CMK (cell line): ENCODE measurements at places on chromosomes 7 and 10.

DNA sequence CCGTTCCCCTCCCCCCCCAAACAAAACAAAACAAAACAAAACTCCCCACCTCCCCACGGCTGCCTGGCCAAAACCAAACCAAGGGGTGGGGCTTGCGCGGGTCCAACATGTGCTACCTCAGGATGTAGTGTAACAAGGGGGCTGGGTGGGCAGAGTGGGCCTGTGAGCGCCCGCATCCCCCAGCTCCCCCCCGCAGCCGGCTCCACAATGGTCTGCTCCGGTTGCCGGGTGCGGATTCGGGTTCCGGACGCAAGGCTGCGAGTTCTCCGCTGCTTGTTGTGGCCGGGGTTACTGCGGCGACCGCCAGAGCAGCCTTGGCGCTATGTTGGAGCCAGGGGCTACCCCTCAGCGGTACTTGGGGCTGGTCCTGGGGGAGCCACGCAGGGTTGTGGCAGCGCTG, 4.9 kb downstream of the C10orf143 start:
- DNase-seq = no peak

DNA sequence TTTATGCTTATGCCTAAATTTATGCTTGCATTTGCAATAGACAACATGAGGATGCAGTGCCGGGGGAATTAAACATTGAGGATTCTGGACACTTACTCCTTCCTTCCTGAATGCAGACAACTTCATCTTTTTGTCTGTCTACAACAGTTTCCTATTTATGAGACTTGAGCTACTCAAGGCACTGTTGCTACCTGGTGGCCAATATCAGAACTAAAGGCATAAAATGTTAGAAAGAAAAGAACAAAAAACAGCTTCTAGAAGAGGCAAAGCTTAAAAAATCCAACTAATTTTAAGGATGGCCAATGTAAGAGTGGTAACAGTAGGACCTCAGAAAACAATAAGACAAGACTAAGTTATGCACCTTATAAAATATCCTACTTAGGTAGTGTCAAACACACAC, 144.5 kb upstream of the PTN start:
- no peak for DNase-seq

DNA sequence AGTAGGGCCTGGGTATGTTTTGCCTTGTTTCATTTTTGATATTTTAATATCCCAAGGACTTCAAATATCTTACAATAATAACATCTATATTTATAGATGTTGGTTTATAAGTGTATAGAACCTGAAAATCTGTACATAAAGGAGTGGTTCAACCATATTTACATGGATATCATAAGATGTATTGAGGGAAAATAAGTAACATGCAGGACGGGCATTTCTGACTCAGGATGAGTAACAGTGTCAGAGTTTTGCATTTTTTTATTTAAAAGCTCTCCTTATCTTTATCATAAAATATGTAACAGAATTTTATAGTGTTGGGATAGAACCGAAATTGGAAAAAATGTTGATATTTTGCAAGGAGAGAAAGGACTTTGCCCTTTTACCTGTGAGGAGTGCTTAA, 1438.7 kb downstream of the REEP3 start:
- no peak for DNase-seq

- no peak for DNase-seq
Observed at GRCh38 chr7:18597754-18598153, 102.2 kb downstream of the HDAC9 start.

DNA sequence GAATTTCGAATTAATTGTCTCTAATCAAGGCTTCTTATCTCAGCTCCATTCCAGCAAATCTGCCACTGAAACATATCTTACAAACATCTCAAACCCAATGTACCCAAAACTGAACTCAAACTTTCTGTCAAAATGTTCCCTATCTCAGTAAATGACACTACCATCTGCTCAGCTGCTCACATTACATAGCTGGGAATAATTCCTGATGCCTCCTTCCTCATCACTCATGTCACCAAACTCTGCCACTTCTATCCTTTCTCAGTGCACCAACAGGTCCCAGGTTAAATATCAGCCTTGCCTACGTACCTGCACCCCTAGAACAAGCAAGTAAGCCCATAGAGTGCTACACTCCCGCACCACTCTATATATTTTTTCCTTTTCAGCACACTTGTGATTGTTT, 12.4 kb downstream of the WAPL start:
- DNase-seq = no peak
